ENCODE measurements at places on chromosomes 2 and 18. TPM values are rescaled to one million over a fixed set of nuclear protein-coding genes. Genes with fewer than 3 reads are reported as not detected.

DNA sequence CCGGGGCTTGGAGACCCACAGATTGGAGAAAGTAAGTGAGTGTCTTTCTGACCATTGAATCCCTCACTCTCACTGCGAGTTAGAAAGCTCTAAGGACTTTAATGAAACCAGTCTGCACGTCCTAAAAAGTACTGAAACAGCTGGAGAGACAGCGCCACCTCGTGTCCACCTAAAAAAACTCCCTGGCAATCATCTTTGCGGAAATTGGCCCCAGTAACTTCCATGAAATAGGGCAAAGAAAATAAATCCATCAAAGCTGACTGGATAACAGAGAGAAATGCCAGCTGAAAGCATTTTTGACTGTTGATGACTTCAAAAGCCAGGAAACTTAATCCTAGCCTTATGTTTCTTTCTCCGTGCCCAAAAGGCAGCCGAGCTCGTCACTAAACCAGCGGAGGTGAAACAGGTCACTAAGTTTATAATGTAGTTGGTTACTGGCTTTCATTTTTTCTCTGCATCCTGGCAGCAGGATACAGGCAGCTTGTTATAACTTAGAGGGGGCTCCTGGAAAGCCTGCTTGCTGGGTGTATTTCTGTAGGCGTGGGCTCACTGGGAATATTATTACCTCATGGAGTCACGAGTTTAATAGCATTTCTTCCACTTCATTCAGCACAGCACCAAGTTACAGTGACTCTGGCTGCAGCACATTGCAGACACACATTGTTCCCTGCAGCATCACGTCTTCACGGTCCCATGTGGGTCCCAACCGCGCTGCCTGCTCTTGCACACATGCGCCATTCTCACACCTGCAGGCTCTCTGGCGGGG, 266.5 kb downstream of the HRH4 start:
- no peak overlapping the region for H3K4me3 ChIP-seq
- peak; percentile 81 for DNase-seq
- H3K36me3 ChIP-seq: no peaks in the 10 kb centered on the region
- H3K4me1 ChIP-seq: no peaks in the 10 kb centered on the region
- no peak overlapping the region for H3K27ac ChIP-seq
- H3K27me3 ChIP-seq: no peaks in the 10 kb centered on the region

GRCh38 chr18:74645679-74646078, 48.0 kb downstream of the ZNF407 start:
- H3K36me3 ChIP-seq: peaks cover 3% of the 10 kb centered on the region
- no peak overlapping the region for H3K4me3 ChIP-seq
- H3K4me1 ChIP-seq: no peaks in the 10 kb centered on the region
- no peaks in the 10 kb centered on the region for H3K27me3 ChIP-seq
- no peak for DNase-seq

- no peaks in the 10 kb centered on the region for H3K27me3 ChIP-seq
- H3K4me1 ChIP-seq: no peaks in the 10 kb centered on the region
- no peak overlapping the region for H3K27ac ChIP-seq
These were observed 22.1 kb upstream of the CNGA3 start for GRCh38 chr2:98324181-98324580.

The ME2 gene
- total RNA-seq: 65.9 TPM

The ANKRD62 gene
- total RNA-seq: not detected

The FBXO41 gene
- 2.8 TPM for total RNA-seq

Data from thymus (tissue), 14 donors.